Non-pigmented ciliary epithelial cell (primary cell): ENCODE measurements at places on chromosomes 13 and 19.

GRCh38 chr13:93468433-93468832 is 241.8 kb downstream of the GPC6 start:
- no peak for DNase-seq

DNA sequence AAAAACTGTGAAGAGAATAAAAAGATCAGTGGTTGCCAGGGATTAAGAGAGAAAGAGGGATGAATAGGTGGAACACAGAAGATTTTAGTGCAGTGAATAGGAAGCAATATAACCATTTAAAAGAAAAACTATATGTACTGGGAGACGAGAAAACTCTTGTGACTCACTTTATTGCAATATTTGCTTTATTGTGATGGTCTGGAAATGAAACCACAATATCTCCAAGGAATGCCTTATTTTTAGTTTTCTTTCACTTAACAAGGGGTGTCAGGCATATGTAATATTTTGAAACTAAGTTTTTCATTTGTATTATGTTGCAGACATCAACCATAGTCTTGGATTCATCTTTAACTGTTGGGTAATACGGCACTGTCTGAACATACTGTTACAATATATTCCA is 1308.2 kb downstream of the PCDH9 start:
- DNase-seq: no peak

DNA sequence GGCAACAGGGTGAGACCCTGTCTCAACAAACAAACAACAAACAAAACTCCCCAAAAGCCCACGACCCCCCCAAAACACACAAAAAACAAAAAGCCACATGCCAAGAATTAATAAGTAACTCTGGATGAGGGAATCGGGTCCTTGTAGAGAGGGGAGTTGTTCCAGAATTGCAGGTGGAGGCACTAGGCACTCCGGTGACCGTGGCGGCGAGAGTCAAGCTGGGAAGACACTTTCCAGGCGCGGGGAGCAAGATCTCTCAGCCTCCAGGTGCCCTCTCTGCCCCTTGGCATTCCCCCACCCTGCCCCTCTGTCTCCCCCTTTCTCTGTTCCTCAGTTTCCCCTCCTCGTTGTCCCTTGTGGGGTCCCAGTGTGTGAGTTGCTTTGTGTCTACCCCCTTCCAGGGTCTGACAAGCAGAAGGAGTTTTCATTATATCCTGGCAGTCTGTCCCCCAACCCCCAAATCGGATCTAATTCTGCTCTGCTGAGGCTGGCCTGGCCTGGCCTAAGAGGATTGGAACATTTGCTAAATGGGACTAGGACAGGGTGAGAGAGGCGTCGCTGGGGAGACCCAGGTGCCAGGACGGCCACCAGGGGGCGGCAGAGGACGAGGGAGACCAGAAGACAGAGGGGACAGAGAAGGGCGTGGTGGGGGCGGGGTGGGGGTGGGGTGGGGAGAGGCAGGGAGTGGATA is 8.3 kb upstream of the CRX start:
- DNase-seq: no peak

DNA sequence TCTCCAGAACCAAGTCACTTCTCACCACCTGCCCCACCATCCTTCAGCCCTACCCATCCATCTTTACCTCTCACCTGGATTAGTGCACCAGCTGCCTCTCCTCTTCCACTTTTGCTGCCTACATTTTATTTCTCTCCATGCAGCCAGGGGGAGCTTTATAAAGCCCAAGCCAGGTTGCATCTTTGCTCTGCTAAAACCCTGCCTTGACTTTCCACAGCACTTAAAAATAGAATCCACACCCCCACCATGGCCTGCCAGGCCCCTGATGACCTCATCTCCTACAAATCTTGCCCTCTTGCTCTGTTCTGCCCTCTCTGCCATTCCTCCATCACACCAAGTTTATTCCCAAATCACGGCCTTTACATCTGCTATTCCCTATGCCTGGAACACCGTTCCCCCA is 1.8 kb downstream of the HOOK2 start:
- DNase-seq: no peak

DNA sequence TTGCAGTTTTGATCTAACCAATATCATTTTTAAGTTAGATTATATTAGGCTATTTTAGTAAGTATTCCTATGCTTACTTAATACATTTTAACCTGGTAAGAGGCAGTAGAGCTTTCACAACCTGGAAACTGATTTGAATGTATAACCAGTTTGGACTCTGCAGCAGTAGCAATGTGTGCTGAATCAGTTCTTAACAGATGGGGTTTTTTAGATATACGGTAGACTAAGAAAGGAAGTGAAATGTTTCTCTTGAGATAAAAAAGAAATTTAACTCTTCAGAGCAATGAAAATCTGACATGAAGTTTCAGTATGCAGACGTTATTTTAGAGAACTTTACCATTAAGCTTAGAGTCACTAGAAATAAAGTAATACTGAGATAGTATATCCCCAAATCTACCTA is 2.7 kb downstream of the NBEA start:
- no peak for DNase-seq

DNA sequence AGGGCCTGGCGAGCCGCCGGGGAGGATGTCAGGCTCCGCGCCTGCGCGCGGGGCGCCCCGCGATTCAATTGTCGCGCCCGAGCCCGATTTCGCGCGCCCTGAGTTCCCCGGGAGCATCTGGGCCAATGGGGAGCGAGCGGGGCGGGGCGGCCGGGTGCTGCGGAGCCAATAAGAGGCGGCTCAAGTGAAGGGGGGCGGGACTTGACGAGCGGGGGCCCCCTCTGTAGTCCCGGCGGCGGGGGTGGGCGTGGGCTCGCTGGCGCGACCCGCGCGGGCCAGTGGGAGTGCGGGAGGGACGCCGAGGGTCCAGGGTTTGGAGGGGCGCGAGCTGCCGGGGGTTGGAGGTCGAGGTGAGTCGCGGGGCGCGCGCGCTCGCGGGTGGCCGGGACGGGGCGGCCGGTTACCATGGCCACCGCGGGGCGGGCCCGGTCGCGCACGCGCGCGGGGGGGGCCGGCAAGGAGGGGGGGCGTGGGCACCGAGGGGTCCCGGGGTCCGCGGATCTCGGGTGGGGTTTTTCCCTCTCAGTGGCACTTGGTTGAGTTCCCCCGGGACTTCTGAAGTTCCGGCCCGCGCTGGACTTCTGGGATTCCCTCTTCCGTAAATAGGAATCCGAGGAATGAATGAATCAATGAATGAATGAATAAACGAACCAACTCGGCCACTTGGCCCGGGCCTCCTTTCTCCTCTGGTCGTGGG is 744 bp downstream of the UHRF1 start:
- peak; percentile 41 for DNase-seq

- no peak for DNase-seq
Observed at GRCh38 chr13:107845911-107846310, 369.4 kb downstream of the LIG4 start.

- no peak for DNase-seq
Observed at GRCh38 chr13:100156788-100157187, 67.9 kb downstream of the PCCA start.

GRCh38 chr13:43041369-43041921 is 18.1 kb downstream of the DNAJC15 start:
- DNase-seq: no peak

DNA sequence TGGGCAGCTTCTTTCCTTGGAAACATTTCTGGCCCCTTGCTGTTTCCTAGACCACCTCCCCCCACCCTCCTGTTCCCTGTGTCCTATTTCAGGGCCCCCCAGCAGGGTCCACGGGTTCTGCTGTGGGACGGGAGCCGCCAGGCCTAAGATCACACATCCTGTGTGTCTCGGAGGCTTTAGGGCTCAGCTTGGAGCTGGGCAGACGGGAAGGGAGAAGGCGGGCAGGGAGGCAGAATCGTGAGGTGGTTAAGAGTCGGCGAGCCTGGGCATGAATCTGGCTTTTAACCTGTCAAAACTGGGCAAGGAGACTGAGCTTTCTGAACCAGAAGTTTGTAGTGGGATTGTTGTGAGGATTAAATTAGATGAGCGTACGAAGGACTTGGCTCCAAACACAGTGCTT is 4.8 kb downstream of the KCNC3 start:
- DNase-seq: no peak

GRCh38 chr19:3304871-3305423 is 61.4 kb upstream of the NFIC start:
- no peak for DNase-seq

- no peak for DNase-seq
Observed at GRCh38 chr13:82220641-82221040, 1661.6 kb downstream of the SLITRK1 start.

- no peak for DNase-seq
Observed at GRCh38 chr19:41330481-41330880, 20.5 kb downstream of the CCDC97 start.

GRCh38 chr19:13826652-13827235 is 31.5 kb downstream of the ZSWIM4 start:
- DNase-seq: no peak

GRCh38 chr19:14434543-14435319 is 1.6 kb downstream of the PKN1 start:
- peak; percentile 56 for DNase-seq

GRCh38 chr19:32677657-32678056 is 2.0 kb downstream of the RGS9BP start:
- no peak for DNase-seq

GRCh38 chr19:13983213-13983889 is 22.8 kb downstream of the RFX1 start:
- no peak for DNase-seq

DNA sequence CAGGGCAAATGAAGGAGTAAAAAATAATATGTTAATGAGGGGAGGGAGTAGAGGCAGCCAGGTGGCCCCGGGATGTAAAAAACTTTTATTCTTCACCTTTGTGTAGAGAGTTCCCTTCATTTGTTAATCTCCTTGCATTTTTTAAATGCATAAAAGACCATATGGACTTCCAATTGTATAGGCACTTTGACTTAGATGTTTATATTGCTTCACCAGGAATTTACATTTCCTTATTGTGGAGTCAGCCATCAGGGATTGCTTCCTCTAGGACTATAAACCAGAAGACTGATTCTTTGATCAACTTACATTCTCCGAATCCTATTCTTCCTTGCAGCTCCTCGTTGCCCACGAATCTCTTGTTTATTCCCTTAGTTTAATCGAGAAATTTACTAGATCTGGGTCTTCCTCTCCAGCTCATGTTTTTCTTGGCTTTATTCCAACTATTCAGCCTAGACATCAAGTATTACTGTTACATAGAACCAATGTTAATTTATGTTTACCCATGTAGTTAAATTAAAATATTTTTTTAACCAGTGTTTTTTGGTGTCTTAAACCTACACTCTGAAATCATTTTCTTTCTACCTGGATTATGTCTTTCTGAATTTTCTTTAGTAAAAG is 1187.0 kb upstream of the SLC10A2 start:
- no peak for DNase-seq

GRCh38 chr13:65064967-65065366 is 2165.2 kb downstream of the PCDH9 start:
- no peak for DNase-seq

DNA sequence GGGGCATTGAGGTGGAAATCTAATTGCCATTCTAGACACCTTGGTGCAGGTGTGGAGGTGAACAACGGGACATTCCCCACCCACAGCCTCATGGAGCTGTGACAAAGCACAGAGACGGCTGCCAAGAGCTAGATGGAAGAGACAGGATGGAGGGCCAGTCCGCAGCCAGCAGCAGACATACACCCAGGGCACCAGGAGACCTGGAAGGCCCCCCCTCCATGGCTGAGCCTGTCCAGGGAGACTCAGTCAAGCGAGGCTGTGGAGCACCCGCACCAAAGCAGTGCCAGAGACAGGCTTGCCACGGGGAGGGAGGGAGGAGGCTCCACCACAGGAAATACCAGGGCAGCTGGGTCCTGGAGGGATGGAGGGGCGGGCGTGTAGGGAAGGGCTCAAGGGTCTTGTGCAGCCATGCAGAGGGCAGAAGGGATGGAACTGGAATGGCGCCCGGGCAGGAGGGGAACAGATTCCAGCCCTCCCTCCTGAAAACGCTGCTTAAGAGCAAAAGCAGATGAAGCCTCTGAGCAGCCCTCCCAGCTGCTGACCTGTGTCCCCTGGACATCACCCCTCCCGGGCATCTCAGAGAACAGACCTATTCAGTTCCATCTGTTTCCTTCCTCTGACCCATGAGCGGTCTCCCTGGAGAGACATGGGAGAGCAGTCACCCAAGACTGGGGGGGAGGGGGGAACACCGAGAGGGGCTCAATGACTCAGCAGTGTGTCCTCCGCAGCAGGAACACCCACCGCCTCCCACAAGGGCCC is 14.4 kb downstream of the EPS15L1 start:
- no peak for DNase-seq

DNA sequence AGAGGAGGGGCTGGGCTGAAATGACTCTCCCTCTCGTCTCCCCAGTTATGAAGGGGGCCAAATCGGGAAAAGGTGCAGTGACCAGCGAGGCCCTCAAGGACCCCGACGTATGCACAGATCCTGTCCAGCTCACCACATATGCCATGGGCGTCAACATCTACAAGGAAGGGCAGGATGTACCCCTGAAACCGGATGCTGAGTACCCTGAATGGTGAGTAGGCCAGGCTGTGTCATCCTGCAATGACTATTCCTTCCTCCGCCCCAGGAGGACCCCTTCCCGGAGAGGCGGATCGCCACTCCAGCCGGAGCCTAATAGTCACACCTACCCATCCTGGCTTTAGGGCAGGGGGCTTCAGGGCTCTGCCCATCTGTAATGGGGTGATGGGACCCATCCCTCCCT is 2.6 kb downstream of the MRPL54 start:
- no peak for DNase-seq

DNA sequence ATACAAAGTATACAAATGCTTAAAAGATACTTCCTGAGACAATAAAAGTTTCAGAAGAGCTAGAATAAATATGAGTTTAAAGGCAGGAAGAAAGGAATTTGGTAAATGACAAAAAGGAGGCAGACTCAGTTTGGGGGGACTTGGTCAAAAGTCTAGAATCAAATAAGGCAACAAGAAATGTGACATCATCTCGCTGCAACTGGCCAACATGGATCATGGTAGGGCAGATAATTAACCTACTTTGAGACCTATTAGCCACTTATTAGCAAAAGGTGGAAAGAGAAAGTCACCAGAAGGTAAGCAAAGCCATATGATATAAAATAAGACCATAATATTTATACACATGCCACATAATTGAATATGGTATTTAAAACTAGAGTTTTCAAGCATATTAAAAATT is 5.3 kb downstream of the USP12 start:
- DNase-seq: no peak

GRCh38 chr13:44921931-44922758 is 67.1 kb downstream of the NUFIP1 start:
- DNase-seq: peak; percentile 84

GRCh38 chr19:48752496-48753365 is at the start of gene FUT1:
Gene FUT1 (minus strand): TSS chr19:48752641. CDS start chr19:48751281, 1,360 bp downstream.
- DNase-seq: no peak

GRCh38 chr19:45443462-45444317 is 20.0 kb upstream of the ERCC1 start:
- DNase-seq: no peak

DNA sequence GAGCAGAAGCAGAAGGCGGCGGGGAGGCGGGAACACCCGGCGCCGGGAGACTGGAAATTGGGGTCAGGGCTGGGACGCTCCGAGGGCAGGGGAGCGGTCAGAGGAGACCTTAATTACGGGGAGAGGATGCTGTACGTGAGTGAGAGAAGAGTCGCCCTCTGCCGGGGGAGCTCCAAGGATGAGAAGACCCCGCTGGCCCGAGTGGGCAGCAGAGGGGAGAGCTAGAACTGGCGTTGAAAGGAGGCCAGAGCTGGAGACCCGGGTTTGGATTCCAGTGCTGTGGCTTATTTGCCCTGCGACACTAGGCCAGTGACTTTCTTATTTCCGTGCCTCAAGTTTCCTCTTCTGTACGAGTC is 536 bp downstream of the FAM32A start:
- DNase-seq: no peak
